ENCODE measurements at places on chromosomes 6 and 20.

- no peak for DNase-seq
These were observed 16.1 kb downstream of the UCKL1 start for GRCh38 chr20:63940071-63940471.

GRCh38 chr20:61516346-61517208, 264.5 kb downstream of the CDH4 start:
- no peak for DNase-seq

DNA sequence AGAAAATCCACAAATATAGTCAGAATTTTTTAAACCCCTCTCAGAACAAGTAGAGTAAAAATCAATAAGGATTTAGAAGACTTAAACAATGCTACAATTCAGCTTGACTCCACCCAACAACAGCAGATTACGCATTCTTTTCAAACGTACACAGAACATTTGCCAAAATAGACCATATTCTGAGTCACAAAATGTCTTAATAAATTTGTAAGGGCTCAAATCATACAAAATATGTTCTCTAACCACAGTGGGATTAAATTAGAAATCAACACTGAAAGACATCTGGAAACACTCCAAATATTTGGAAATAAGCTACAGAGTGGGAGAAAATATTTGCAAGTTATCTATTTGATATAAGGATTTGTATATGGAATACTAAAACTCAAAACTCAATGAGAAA, 164.2 kb upstream of the AKAP12 start:
- no peak for DNase-seq

DNA sequence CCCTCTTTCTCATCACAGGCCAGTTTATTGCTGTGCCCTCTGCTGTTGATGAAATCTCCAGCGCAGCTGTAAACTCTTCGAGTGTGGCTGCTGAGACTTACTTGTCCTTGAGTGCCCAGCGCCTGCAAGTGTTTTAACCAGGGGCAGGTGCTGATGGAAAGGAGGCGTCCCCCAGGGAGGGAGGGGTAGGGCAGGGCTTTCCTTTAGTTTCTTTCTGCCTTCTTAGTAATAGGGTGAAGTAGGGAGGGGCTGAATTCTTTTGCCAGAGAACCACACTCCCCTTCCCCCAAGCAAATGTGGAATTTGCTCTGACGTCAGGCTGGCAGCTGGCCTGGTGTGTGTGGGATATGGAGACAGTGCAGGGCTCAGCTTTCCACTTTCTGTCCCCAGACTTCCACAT, 61.2 kb downstream of the IGF2R start:
- DNase-seq: no peak

GRCh38 chr6:107718341-107718740, 105.8 kb downstream of the SCML4 start:
- no peak for DNase-seq

DNA sequence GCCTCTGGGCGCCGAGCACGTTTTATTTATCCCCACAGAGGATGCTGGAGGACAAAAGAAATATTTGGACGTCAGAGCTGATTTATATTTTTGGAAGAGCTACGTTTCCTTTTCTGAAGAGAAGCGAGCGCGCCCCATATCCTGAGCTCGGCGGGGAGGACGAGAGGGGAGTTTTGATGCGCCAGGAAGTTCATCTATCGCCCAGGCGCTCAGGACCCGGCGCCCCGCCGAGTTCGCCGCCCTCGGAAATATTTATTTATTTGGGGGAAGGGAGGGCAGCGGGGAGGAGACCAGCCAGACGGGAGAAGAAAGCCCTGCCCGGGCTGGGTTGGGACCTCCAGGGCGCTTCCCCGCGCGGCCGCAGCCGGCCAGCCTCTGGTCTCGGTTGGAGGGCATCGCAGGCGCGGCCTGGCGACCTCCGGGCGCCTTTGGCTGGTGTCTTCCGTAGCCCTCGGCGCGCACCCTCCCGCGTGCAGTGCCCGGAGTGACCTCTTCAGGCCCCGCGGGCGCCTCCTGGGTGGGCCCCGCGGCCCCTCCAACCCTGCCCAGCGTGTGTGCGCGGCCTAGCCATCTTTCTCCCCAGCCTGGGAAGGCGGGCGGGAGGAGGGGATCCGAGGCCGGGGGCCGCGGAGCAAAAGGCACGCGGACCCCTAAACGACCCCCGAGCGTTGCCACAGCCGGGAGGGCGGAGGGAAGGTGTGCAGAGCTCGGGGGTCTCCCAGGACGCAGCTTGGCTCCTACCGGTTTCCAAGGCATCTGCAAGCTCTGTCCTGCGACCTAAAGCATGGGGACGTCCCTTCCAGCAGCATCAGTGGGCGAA, 5.4 kb upstream of the FOXF2 start:
- DNase-seq: no peak

GRCh38 chr20:57633945-57634491, 13.8 kb upstream of the ZBP1 start:
- DNase-seq: no peak

- no peak for DNase-seq
These were observed 152.8 kb downstream of the TAF4 start for GRCh38 chr20:61912665-61913422.

DNA sequence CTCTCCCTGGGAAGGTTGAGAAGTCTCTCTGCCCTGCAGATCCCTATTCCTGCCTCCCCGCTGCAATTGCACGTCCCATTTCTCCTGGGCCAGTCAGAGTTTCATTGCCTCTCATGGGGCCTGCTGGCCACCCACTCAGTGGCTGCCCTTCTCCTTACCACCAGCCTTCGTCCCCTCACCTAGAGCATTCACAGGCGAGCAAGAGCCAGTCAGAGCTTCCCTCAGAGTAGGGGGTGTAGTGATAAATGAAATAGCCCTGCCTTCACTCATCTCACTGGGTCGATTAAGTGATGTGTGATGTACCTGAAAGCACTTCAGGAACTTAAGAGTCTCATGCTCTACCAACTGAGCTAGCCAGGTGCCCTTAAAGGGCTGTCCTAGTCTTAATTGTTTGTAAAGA, 52.0 kb upstream of the FANCE start:
- no peak for DNase-seq

- no peak for DNase-seq
These were observed 64.0 kb downstream of the TCP11 start for GRCh38 chr6:35076997-35077712.

DNA sequence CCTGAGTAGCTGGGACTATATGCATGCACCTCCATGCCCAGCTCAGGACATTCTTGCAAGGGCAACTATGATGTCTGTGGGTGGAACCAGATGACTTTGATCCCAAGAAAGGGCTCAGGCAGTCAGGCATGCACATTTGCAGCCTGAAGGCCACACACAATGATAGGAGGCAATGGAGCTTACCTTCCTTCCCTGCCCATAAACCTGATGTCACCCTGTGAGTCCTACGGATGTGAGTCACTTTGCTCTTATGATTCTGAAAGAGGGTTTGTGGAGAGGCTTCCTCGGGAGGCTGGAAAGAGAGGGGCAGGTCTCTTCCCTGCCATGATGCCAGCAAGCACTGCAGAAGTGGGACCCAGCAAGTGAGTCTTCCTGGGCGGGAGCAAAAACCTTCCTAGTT, 202.4 kb downstream of the LY86 start:
- no peak for DNase-seq

- no peak for DNase-seq
These were observed 149.6 kb upstream of the SYNCRIP start for GRCh38 chr6:85792254-85792653.

All from HEK293T (cell line).